Bronchial epithelial cell (primary cell): ENCODE measurements at places on chromosomes 4 and X.

DNA sequence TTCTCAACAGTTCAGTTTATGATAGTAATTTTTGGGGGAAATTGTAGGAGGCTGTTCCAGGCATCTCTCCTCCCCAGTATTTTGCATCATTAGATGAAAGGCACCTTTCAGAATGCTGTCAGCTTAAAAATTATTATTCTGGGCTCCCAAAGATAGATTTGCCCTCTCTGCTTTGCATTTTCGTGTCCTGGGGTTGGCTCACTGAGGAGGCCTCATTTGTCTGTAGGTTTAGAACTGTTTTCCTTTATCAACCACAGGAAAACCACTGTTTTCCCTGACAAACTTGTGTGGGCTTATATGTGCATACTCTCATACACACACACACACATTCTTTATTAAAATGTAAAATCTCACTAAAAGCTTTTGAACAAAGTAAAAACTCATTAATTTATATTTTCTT, 197.2 kb upstream of the VCX3A start:
- no peak for DNase-seq

GRCh38 chr4:90121676-90122354, 5.4 kb upstream of the CCSER1 start:
- DNase-seq, result no peak

GRCh38 chr4:52659722-52660261, 691 bp upstream of the USP46 start:
- DNase-seq, result no peak

DNA sequence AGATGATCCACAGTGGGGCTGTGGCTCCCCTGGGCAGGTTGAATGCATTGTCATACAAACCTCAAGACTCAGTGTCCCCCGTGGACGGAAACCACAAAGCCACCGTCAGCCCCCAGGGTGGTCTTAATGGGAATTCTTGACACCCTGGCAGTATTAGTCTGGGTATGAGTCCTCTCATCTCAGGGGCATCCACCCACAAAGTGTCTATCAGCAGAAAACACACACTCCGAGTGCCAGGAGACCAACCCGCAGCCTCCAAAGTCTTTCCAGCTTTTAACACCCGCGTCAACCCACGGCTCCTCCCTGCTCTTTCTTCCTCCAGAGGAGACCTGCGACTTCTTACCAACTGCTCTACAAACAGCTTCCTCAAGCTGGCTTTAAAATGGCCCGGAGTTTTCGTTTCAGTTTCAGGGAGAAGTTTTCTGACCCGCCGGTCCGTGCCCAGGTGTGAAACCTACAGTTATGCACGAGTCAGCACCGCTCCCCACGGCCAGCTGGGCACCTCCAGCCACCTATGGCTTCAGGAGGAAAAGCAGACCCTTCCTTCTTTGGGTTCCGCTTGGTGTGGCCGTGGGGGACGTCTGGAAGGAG, 14.4 kb upstream of the ASMTL start:
- no peak for DNase-seq

- DNase-seq, result no peak
These were observed 10.5 kb downstream of the ANTXR2 start for GRCh38 chr4:80062527-80062926.

DNA sequence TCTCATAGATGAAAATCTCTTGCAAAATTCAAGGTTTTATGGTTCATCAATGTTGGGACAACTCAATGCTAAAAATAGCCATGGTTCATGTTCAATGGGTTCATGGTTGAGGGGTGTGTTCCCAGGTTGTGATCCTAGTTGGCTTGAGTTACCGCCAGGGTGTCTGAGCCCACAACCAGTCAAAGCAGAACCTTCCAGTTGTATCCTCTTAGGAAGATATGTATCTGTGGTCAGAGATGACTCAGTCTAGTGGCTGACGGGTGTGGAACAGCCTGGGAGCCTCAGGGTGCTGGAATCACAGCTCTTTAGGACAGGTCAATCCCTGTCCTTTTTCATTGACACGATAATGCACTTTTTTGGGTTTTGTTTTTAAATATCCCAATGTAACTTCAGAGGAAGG, 192.3 kb upstream of the NR3C2 start:
- peak; percentile 68 for DNase-seq

DNA sequence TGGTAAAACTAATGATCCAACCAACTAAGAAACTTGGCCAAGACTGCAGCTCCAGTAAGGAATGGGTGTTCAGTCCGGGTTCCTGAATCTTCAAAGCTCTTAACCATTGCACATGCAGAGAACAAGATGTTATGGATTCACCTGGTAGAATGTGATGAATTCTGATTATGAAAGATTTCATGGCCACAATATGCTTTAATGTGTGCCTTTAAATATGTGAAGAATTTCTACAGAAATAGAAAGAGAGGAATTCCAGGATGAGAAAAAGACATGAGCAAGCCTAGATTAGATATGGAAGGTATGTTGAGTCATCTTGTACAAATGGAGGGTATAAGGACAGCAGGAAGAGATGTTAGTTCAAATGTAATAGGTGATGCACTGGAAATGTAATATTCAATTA, 472.2 kb upstream of the TENM3 start:
- DNase-seq, result no peak

DNA sequence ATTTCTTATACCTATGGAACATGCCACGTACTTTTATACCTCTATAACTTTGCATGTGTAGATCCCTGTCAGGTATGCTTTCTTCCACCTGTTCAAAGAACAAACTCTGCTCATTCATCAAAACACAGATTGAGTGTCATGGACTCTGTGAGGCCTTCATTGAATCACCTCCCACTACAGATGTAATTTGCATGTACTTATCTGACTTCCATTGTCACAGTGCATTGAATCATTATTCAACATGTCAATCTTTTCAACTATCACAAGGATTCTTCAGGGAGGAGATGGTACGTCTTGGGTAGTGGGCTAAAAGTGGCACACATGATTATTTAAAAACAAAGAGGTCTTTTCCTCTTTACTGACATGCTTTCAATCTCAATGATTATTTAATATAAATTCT, 24.1 kb downstream of the SPOCK3 start:
- DNase-seq, result no peak

DNA sequence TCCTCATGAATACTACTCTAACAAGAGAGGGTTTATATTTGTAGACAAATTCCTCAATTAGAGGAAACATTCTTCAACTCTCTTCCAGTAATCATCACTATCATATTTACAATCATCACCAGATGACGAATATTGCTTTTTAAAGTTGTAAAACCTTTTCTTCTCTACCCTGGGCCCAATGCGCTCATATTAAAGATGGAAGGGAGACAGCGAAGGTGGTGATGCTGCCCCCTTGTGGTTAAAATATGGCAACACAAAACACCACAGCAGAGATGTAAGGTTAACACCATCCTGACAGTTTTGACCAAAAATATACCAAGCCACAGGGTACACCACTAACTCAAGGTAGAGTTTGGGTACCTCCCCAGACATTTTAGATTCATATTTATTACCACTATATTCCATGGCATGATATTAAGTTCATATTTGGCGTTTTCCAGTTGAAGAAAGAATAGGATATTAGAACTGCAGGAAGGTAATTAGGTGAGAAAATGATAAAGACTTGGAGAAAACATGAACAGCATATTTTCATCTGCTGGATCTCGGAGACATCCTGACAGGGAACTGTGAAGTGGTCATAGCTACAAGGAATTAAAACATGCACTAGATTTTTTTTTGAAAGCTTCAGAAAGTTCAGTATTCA, 72.8 kb downstream of the SLC9A7 start:
- DNase-seq, result peak; percentile 25

GRCh38 chr4:142961866-142962265, 115.8 kb upstream of the INPP4B start:
- DNase-seq, result no peak

GRCh38 chrX:18887825-18888212, 96.1 kb downstream of the PHKA2 start:
- DNase-seq, result no peak

- DNase-seq, result no peak
These were observed 45.0 kb downstream of the TIGD2 start for GRCh38 chr4:89156174-89156914.

- DNase-seq, result no peak
These were observed 33.4 kb downstream of the SYTL4 start for GRCh38 chrX:100698551-100698950.

GRCh38 chr4:71189471-71189870, 149.3 kb upstream of the SLC4A4 start:
- DNase-seq, result peak; percentile 47

DNA sequence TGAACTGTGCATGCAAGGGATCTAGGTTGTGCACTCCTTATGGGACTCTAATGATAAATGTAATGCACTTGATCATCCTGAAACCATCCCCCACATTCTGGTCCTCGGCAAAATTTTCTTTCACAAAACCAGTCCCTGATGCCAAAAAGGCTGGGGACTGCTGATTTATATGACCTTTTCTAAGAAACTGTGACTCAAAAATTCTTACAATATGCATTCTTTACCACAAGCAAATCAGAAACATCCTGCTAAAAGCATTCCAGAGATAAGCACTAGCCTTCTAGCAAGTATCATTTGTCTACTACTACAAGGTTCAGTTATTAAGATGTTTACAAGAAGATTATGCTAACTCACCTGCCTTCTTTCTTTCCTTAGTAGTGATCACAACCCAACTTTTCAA, 166.5 kb upstream of the PCDH7 start:
- DNase-seq, result no peak

GRCh38 chr4:169627307-169627706, 6.9 kb downstream of the CLCN3 start:
- DNase-seq, result no peak

DNA sequence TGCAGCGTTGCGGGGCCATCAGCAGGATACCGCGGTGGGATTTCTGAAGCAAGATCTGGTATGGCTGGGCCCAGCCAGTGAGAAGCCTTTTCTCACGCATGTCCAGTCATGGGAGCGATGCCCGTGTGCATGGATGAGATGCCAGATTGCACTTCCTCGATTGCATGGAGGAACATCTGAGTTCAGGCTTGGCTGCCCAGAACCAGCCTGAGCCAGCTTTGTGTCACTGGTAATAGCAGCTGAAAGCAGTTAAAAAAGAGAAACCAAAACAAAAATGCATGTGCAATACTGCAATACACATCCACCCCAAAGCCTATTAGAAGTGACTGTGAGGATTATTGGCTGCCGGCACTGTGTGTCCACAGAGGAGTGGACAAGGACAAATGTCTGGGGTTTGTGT, 59.3 kb downstream of the PSAPL1 start:
- DNase-seq, result no peak

DNA sequence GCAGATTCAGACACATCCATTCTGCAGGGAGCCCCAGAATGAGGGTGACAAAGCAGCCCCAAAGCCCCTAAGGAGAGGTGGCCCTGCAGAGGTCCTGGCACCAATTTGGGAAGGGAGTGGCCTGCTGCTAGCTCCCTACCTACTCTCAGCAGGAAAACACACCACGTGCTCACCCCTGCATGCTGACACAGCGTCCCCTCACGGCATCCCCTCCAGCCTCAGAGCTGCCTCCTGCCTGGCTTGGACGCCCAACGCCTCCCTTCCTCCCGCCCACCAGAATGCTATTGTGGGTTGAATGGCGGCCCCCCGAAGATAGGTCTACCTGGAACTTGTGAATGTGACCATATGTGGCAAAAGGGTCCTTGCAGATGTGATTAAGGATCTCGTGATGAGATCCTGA, 28.8 kb downstream of the ZFYVE28 start:
- no peak for DNase-seq

- no peak for DNase-seq
These were observed 92.7 kb upstream of the RPL34 start for GRCh38 chr4:108527723-108528122.

DNA sequence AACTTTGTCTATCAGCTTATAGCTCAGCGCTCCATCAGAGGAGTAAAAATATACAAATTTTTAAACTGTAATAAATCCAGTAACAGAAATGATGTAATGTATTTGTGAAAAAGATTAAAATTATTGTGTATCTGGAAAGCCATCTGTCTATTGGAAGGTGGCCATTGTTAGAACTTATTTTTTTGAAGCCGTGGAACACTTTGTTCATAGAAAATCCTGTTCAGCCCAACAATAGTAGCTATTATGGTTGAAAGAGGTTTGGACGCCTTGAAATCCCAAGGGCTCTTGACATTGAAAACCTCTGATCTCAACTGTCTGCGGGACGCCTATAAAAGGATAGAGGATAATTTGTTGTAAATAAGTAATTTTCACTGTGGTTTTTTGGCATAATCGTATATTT, 98.3 kb downstream of the RAPGEF2 start:
- DNase-seq, result no peak

GRCh38 chr4:117077760-117078159, 7.6 kb downstream of the TRAM1L1 start:
- no peak for DNase-seq

DNA sequence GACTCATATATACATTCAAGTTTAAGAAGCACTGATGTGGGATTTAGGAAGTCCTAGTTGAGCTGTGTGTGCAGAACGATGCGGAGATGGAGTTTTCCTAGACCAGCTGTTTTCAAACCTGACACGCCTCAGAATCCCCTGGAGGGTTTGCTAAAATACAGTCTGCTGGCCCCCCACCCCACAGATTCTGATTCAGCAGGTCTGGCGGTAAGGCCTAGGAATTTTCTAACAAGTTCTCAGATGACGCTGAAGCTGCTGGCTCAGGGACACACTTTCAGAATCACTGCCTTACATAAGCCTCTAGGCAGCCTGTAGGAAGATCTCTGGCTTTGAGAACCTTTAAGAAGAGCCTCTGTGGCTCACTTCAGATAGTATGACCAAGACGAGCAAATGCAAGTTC, 73.1 kb downstream of the PHEX start:
- no peak for DNase-seq

- peak; percentile 12 for DNase-seq
These were observed 115.0 kb downstream of the TRIML1 start for GRCh38 chr4:188254211-188254610.

DNA sequence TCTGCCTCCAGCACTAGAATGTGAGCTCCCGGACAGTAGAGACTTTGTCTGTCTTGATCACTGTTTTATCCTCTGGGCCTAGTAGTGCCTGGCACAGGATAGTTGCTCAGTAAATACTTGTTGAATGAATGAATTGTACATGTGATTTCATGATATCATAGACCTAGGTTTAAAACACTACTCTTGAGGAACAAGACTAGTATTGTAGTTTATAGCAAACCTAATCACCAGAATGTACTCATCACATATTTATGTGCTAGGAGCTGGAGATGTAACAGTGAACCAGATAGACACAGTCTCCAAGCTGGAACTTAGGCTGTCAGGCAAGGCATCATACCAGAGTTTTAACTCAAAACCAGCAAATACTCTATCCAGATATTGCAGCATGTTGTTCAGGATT, 23.5 kb downstream of the GAB3 start:
- peak; percentile 36 for DNase-seq

GRCh38 chrX:71617742-71618141, 569 bp downstream of the CXCR3 start:
- DNase-seq, result no peak

DNA sequence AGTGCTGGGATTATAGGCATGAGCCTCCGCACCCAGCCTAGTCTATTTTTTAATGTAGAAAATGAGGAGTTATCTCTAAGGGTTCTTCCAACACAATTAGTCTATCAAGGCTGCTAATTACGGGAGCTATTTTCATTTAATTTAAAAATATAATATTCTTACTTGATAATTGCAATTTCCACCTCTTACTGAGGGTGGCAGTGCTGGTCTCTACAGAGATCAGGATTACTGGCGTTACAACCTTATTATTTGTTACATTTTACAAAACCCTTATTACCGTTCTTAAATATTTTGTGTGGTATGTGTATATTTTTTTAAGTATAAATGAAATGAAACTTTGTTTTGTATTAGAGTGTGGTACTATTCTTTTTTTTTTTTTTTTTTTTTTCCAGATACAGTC, 17.6 kb upstream of the GK start:
- DNase-seq, result no peak
